Activated effector memory CD4-positive, alpha-beta T cell treated with Interleukin-2 at 50 U/mL for 16 hours (primary cell): ENCODE measurements at places on chromosomes 7 and 10.
A peak's percentile ranks its signal among the peaks of the same experiment; 100 is the strongest.

- DNase-seq = no peak
These were observed 18.5 kb upstream of the MGMT start for GRCh38 chr10:129448539-129448938.

- no peak for DNase-seq
These were observed 205.4 kb upstream of the YAE1 start for GRCh38 chr7:39360766-39361165.

DNA sequence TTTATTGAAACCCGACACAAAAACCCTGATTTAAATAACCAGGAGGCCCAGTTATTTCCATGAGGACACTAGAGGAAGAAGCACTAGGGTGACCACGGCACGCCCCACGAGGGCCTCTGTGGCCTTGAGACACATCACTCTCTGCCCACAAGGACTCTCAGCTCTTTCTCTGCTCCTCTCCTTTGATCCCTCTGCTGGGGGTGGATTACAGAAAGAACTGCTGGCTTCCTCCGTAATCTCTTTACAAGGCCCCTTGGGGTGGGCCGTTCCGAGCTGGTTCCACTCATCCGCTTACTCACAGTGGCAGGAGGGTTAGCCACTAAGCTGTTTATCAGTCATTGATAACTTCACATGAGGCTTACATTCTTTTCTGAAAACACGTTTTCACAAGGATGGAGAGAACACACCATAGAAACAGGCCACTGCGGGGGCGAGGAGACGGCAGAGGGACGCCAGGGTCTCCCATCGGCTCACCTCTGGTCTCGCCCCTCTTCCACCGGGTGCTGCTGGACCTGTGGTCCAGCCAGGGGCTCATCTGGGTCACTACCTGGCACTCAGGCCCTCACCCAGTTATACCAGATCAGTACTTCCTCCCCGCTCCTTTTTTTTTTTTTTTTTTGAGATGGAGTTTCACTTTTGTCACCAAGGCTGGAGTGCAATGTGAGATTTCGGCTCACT, 17.6 kb upstream of the PFKFB3 start:
- DNase-seq = no peak

DNA sequence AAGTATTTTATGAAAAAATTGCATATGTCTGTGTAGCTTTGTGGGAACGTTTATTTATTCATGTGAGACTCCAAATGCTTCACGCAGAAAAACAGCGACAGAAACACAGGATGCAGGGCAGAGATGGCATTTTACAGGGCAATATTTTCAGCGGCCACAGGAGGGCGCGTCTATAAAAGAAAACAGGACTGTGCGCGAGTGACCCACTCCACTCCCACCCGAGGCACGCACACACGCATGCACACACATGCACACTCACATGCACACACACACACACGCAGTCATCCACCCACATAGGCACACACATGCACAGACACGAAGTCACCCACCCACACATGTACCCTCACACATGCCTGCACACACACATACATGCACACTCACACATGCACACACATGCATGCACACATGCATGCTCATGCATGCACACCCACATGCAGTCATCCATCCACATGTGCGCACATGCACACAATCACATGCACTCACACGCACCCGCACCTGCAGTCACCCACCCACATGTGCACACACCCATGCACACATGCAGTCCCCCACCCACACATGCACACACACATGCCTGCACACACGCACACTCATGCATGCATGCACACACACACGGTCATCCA, 96.3 kb downstream of the DNAJB6 start:
- peak; percentile 47 for DNase-seq

DNA sequence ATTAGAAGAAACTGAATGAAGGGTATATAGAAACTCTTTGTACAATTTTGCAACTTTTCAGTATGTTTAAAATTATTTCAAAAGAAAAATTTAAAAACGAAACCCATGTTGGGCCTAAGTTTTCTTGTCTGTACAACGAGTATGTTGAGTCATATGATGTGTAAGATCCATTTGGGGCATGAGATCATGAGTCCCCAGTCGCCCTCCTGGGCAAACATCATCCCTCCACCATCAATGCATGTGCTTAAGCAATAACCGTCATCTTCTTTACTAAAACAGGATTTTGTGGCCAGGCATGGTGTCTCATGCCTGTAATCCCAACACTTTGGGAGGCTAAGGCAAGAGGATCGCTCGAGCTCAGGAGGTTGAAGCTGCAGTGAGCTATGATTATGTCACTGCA, 54.2 kb upstream of the CDCA7L start:
- DNase-seq = no peak

- DNase-seq = no peak
These were observed 5.7 kb upstream of the PLAC9 start for GRCh38 chr10:80126876-80127275.

- DNase-seq = no peak
These were observed 492.4 kb upstream of the SORCS1 start for GRCh38 chr10:107656932-107657331.
